ENCODE measurements at places on chromosomes 13 and 19.

- no peak for DNase-seq
Measured at GRCh38 chr13:69389899-69390298, 717.7 kb upstream of the ATXN8OS start.

DNA sequence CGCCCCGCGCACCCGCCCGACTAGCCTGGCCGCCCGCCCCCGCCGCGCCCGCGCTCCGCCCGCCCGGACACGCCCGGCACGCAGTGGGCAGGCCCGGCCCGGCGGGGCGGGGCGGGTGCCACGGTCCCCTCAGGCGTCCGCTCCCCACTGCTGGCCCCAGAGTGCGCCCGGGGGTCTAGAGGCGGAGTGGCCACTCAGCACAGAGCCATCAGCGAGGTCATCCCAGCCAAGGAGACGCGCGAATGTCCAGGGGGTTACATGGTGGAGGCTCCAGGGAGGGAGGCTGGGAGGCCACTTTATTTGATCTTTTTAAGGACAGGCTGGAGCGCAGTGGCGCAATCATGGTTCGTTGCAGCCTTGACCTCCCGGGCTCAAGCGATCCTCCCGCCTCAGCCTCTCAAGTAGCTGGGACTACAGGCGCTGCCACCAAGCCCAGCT is 236 bp upstream of the TINCR start:
- DNase-seq = no peak

DNA sequence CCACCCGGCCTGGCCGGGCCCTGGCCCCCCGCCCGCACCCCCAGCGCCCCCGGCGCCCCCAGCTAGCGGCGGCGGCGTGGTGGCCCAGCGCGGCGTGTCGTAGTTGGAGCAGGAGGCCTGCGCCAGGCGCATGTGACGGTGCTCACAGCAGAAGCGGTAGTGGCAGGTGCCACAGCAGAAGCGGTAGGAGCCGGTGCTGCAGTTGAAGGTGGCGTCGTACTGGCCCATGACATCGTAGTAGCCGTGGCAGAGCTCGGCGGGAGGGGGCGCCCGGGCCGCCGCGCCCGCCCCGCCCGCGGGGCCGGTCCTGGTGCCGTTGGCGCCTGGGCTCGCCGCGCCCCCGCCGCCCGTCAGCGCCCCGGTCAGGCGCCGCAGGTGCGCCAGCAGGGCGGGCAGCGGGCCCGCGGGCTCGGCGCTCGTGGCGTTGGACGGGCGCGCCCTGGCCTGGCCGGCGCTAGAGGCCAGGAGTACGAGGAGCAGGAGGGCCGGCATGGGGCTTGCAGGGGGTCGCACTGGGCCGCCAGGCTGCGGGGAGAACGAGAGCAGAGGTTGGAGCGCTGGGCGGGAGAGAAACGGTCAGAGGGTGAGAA is 633 bp downstream of the SHISA7 start:
- no peak for DNase-seq

DNA sequence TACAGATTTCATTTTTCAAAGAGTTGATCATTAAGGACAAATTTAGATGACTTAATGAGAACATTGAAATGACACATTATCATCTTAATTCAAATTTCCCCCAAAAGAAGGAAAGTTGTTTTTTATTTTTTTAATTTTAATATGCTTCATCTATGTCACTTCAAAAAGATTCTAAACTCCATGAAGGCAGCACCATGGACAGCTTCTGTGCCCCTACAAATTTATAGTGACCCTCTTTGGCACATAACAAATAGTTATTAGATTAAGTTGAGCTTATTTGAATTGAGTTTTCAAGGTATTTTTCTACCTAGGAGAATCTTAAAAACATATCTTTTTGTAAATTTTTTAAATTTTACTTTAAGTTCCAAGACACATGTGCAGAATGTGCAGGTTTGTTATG is 198.6 kb downstream of the DCT start:
- DNase-seq = no peak

DNA sequence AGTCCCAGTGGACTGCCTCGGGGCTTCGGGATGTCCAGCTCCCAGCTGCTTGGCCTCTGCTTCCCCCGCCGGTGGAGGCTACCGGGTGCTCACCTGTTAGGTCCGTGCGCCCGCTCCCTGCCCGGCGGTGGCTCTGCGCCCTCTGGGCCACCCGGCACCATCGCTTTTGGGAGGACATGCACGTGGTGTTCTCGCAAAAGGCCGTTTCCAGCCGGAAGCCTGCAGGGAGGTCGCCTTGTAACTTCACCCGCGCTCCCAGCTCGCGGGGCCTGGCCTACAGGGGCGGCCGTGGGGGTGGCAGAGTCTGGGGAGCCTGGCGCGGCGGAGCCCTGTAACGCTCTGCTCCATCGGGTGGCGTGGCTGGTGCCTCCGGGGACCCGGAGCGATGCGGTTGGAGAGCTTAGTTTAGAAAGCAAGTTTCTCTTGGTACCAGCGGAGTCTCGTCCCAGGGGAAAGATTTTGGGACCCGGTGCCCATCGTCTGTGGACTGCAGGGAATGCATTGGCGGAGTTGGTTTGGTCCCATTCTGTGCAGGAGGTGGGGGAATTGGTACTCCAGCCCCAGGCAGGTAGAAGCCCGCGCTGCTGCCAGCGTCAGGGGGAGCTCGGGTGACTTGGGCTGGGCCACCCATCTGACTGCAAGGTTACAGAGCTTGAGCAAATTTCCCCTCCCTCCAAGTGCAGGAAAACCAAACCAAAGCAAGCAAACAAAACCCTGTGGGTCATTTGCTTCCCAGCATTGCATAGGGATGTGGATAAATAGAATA is 673 bp downstream of the SPATA13 start:
- DNase-seq = no peak

DNA sequence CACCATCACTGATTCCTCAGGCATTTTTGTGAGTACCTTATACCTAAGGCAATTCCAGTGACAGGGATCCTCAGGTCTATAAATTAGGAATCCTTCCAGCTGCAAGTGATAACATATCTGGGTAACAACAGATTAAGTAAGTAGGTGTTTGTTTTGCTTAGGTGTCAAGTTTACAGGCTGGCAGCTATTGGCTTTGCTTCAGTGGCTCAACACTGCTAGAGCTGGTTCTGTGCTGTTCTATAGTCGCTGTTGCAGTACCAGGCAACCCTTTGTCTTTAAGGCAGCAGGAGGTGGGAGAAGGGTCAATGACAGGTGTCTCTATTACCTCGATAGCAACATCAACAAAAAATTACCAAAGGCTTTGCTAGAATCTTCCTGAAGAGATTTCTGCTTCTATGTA is 27.0 kb downstream of the SLC10A2 start:
- DNase-seq = peak; percentile 3

- no peak for DNase-seq
Measured at GRCh38 chr13:25743421-25743820, 308.4 kb downstream of the SHISA2 start.

DNA sequence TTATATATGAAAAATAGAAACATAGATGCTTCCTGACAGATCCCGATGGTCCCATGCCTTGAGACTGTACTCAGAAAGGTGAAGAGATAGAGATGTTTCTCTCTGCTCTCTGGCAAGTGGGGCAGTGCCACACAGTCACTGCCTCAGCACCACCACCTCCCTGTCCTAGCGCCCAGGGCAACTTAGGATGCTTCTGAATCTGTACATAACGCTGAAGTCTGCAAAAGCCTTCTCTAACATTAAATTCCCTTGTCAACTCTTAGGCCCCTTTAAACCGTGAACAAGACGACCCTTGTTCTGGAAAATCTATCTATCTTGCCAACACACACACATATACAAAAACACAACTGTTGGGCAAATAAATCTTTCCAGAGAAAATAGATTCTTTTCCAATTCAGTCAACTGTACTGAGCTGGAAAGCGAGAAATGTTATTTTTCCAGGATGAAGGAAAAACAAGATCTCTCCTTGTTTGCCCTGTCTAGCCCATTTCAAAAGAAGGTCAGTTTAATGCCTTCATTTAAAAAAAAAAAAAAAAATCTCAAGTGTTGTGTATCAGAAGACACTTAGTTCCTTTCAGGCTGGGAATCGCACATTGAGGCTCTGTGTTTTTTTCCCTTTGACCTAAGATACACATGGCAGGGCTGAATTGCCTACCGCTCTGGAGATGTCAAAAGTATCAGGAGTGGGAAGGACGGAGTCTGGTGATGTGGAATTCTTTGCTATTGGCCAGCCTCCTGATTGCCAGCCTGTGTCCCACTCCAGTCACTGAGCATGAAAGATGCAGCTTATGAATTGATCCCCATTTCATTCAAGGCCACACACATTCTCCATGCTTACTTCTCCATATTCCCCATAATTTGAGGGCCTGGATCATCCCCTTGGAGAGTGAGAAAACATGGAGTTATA is 241.4 kb downstream of the LACC1 start:
- DNase-seq = no peak

- no peak for DNase-seq
Measured at GRCh38 chr13:104954210-104954609, 1581.3 kb downstream of the EFNB2 start.

DNA sequence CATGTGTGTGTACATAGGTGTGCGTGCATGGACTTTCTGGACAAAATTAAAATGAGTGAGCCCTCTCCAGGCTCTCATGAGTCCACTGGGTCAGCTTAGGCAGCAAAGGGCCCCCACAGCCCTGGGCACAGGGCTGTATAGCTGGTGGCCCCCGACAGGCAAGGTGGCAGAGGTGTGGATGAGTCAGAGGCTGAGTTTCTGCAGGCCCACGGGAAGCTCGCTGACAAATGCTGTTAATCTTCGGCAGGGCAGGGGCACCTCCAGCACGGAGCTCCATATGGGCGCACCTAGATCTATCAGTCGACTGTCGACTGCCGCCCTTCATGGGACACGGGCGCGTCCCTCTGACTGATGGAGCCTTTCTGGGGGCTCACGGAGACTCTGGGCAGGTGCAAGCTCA is 181.1 kb downstream of the URI1 start:
- DNase-seq = no peak

DNA sequence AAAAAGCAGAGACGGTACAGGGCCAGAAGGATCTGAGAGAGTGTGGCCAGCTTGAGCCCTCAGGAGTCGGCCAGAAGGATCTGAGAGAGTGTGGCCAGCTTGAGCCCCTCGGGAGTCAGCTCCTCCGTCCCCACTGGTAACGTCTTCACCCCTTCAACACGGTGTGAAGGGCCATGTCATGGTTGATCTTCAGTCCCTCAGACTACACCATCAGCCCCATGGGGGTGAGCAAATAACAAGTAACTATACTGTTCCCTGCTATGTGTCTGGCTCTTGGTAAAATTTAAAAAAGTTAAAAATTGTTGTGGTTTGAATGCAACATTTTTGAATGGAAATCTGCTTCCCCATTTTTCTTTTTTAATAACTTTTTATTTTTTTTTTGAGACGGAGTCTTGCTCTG is 1.6 kb upstream of the ZNF8 start:
- DNase-seq = no peak

DNA sequence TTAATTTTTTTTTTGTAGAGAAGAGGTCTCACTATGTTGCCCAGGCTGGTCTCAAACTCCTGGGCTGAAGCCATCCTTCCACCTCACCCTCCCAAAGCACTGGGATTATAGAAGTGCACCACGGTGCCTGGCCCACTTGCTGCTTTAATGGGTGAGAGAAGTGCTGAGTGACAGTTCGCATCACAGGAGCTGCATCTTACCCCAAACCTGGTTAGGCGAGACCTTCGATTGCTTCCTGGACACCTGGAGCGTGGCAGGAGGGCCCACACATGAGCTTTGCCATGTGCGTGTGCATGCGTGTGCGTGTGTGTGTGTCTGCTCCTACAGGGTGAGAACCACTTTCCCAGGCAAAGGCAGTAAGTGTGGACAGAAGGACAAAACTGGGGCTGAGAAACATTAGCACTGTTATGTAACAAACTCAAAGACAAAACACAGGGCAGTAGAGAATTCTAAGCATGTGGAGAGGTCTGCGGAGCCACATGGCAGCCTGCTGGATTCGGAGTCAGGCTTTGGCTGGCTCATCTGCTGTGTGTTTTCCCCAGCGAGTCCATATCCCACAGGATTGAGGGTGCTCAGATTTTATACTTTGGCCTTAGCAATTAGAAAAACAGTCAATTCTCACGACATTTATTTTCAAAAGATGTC is 11.7 kb upstream of the MTIF3 start:
- DNase-seq = no peak

- peak; percentile 89 for DNase-seq
Measured at GRCh38 chr19:12156223-12157058, at the start of gene ZNF625. TSS of gene ZNF625 (minus strand) at chr19:12156734. CDS start at chr19:12156558, 176 bp downstream.

DNA sequence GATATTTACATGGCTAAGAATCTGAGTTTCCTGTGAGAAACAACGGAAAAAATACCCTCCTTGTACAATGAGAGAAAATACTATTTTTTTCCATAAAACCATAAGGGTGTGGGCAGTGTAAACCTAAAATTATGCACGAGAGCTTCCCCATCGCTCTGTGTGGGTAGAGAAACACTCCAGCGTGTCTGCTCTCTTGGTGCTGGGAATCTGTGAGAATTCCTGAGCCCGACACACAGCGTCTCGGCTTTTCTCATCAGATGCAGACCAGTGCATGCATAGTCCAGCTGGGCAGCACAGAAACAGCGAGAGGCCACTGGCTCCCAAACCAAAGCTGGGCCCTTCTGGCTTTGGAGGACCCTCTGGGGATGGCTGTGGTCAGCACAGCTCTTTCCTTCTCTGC is 12.0 kb downstream of the PLPP2 start:
- DNase-seq = no peak

- DNase-seq = no peak
Measured at GRCh38 chr19:52658595-52658994, 20.4 kb upstream of the ZNF83 start.

DNA sequence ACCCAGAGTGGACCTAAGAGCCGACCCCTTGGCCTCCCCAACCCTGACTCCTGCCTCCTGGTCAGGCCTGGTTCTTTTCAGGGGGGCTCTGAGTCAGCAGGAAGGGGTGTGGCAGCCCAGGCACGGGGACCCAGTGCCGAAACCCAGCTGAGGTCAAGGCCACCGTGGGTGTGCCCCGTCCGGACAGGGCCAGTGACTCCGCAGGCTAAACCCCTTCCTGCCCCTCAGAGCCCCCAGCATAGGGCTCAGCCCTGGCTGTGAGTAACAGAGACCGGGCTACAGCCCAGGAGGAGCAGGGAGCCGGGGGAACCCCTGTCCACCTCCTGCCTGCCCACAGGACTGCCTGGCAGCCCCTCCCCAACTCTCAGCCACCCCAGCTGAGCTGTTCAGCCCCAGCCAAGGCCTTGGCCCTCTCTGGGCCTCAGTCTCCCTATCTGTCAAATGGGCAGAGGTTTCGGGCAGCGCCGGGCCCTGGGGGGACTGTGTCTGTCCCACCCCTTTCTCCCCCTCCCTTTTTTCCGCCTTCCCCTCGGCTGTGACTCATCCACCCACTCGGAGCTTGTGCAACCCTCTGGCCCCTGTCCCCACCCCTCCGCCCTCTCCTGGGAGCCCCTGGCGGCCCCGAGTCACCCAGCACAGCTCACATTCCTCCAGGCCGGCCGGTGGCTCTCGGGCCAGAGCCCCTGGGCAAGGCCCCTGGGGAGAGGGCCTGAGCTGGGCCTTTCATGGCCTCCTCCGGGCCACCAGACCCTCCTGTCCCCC is 8.6 kb downstream of the ZBTB7A start:
- DNase-seq = no peak

GRCh38 chr19:35284153-35285094 is 2.1 kb downstream of the HAMP start:
- no peak for DNase-seq

GRCh38 chr19:33066543-33066942 is 1.9 kb upstream of the RHPN2 start:
- no peak for DNase-seq

GRCh38 chr19:41223431-41224234 is 4.6 kb downstream of the AXL start:
- DNase-seq = peak; percentile 16

GRCh38 chr13:44730851-44731250 is 154.7 kb upstream of the TSC22D1 start:
- no peak for DNase-seq

- no peak for DNase-seq
Measured at GRCh38 chr19:50896591-50897190, 14.5 kb downstream of the KLK4 start.

All from right kidney (tissue), 9 donors.